Stimulated activated CD8-positive, alpha-beta memory T cell treated with anti-CD3 and anti-CD28 coated beads, Interleukin-7, amount 100 ng/mL, for 1 hour (primary cell): ENCODE measurements at places on chromosomes 3 and 15.

DNA sequence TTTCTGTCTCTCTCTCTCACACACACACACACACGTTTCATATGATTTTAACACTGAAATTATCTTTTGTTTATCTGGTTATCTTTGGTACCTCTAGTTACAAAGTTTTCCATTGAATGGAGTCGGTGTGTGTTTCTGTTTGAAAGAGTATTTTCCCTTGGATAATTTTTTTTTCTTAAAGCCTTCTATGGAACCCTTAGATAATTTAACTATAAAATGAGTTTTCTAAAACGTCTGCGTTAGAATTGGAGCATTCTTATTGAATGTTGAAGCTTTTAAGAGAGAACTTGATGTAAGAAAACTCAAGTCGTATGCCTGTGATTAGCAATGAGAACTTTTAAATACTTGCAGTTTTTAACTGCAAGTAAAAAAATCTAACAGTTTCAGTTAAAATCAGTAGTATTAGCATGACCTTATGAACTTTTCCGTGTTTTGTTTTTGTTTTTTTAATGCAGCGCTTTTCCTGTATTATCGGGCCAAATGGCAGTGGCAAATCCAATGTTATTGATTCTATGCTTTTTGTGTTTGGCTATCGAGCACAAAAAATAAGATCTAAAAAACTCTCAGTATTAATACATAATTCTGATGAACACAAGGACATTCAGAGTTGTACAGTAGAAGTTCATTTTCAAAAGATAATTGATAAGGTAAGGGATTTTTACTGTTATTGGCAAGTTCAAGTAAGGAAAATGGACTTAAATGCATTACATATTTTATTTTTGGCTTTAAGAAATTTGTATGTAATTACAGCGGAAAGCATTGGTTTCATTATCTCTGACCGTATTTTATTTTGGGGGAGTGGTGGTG lies 3.0 kb downstream of the SMC4 start:
- no peak for DNase-seq

DNA sequence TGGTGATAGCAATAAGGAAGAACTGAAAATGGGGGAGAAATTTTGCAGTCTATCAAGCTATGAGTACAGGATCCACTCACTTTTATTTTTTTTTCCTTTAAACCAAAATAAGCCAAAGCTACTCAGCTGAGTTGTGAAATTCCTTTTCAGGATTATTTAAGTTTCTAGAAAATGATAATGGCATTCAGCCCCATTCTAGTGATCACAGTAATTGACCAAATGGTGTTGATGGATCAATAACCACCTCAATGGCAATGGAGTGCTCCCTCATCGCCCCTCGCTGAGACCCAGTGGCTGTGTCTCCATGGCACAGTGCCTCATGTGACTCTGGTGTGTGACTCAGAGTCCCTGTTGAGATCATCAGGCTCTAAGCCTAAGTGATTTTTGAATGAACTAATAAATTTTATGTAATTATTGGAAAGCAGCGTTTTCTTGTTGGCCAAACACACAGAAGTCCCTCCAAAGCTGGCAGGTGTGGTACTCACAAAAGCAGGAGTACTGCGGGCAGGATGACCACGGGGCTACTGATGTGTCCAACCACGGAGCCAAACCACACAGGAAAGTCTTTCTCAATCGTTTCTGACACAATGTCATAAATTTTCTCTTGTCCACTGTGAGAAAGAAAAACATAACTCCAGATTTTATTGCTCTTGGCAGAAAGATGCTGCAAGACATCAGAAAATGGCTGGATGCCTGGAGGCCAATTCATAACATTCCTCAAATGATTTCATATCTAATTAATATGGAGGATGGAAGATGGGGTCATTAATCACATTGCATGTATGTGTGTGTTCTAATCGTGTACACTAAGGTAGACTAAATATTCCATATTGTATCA lies 14.4 kb upstream of the STARD5 start:
- no peak for DNase-seq

DNA sequence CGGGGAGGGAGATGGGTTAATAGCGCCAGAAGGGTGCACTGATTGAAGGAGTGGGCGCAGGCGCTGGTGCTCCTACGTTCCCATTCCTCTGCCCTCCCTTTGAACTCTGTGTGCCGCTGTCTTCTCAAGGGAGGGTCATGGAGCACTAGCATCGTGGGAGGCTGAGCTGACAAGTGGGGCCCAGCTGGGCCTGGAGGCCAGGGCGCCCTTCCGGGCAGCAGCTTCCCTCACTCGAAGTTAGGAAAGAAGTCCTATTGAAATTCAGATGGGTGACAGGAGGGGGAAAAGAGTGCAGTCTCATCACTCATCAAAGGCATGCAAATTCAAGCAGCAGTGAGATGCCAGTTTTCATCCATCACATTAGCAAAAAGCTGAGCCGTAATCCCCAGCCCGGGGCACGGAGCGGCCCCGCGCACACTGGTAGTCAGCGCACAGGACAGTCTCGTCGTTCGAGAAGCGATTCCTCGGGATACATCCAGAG lies 128.2 kb downstream of the LRRK1 start:
- no peak for DNase-seq

DNA sequence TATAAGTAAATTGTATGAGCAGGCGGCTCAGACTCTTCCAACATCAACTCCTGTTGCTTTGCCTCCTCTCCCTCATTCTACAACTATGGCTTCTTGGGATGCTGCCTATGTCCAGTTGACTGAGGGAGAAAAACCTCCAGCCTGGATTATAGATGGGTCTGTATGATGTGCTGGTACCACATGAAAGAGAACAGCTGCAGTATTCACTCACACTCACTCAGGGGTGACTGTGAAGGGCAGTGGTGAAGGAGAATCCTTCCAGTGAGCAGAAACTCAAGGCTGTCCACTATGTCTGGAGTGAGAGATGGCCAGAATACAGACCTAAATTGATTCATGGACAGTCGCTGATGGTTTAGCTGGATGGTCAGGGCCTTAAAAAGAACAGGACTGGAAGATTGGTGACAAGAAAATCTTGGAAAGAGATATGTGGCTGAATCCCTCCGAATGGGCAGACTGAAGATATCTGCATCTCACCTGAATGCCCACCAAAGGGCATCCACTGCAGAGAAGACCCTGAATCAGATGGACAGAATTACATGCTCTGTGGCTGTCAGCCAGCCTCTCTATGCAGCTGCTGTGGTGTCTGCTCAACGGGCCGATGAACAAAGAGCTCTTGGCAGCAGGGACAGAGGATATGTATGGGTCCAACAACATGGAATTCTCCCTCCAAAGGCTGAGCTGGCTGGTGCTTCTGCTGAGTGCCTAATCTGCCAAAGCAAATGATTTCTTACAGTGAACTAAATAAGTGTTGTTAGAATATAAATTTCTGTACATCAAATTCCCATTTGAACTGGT lies 1.9 kb upstream of the BCL2L10 start:
- no peak for DNase-seq

DNA sequence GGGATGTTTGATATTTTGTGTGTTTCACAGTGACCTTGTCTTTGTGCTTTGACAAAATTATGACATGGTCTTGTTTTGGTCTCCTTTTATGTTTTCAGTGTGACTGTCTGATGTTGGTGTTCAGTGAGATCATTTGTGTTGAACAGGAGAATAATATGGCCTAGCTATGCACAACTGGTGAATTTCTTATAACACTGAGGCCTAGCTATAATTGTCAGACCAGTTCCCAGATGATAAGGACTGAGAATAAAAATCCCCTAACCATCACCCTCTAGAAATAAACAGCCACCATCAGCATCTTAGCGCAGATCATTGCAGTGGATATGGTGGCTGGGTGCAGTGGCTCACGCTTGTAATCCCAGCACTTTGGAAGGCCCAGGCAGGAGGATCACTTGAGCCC lies 66.8 kb upstream of the LIMD1 start:
- no peak for DNase-seq

GRCh38 chr3:44198284-44199269 lies 43.1 kb upstream of the TOPAZ1 start:
- DNase-seq = peak; percentile 39

GRCh38 chr15:92958105-92958504 lies 58.0 kb downstream of the CHD2 start:
- DNase-seq = peak; percentile 8

GRCh38 chr3:158528076-158528674 lies 42.8 kb upstream of the MLF1 start:
- DNase-seq = no peak

DNA sequence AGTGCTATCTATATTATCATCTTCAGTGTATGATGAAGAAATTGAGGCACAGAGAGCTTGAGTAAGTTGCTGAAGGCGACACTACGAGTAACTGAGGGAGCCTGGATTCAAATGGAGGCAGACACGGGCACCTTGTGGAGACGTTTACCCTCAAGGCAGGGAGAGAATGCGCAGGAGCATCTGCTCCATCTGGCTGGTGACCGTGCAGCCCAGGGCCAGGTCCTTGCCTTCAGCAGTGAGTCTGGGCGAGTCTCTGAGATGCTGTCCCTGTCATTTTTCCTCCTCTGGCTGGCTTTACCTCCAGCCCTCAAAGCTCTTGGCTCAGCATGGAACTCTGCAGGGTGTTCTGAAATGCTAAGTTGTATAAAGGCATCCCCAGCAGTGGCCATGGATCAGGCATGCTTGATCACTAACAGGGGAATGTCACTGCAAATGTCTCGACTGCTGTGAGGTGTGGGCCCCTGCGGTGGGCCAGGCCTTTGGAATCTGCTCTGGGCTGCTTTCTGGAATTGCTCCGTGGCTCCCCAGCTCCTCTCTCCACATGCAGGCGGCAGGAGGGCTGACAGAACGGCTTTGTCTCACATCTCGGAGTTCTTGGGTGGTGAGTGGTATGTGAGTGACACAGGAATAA lies 19.7 kb downstream of the SPSB4 start:
- DNase-seq = no peak

DNA sequence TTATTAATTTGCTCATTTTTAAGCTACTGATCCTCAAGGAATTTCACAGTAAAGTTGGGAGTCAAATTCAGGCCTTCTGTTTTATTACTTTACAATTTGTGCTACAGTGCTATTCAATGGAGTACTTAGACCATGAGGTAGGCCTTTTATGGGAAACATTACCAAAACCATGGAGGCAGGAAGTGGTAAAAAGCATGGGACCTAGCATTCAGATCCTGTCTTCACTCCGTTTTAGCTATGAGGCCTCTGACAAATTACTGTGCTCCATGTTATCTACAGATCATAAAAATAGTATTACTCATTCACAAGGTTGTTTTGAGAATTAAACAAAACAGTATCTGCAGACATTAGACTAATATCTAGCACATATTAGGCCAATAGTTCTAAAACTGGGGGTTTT lies 140.6 kb upstream of the SLITRK3 start:
- DNase-seq = no peak

DNA sequence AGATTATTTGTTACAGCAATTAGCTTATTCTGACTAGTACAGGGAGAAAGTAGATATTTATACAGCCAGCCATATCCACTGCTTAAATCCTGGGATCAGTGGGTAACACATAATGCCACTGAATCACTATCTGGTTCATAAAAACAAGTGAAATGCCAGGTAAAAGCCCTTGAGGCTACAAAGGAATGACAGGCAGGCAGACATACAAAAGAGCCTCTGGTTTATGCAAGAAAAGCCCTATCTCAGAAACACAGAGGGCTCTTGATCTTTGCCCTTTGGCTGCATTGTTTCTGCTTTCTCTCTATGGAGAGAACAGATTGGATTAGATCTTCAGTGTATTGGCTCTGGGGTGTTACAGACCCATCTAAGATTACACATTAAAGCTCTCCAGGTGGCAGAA lies 115.4 kb upstream of the GADL1 start:
- DNase-seq = no peak

GRCh38 chr3:147152476-147152875 lies 253.9 kb downstream of the ZIC4 start:
- DNase-seq = no peak

GRCh38 chr15:73353734-73354133 lies 15.0 kb downstream of the HCN4 start:
- no peak for DNase-seq

DNA sequence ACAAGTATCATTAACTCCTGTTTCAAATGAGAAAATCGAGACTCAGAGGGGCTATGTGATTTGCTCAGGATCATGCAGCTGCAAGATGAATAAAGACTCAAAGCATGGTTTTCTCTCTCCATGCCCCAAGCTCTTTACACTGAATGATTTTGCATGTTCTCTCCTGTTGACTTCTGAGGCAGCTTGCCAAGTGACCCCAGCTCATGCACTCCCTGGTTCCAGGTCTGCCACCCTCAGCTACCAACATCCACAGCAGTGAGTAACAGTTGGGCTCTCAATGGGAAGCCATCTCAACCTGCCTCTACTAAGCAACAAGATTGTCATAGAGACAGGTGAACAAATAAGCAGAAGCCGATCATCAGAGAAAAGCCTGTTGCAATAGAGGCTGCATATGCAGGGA lies 116.9 kb upstream of the GADL1 start:
- no peak for DNase-seq

DNA sequence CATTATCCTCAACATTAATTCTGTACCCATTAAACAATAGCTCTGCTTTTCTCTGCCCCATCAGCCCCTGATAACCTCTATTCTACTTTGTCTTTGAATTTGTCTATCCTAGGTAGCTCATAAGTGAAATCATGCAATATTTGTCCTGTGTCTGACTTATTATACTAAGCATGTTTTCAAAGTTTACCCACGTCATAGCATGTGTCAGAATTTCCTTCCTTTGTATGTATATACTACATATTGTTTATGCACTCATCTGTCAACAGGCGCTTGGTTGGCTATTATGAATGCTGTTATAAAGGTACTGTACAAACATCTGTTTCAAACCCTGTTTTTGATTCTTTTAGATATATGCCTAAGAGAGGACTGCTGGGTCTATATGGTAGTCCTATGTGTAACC lies 18.2 kb downstream of the CSNK1G1 start:
- DNase-seq = no peak

GRCh38 chr15:44034334-44034733 lies 160.7 kb downstream of the FRMD5 start:
- no peak for DNase-seq

GRCh38 chr3:125513490-125514115 lies 6.4 kb downstream of the SNX4 start:
- DNase-seq = no peak

DNA sequence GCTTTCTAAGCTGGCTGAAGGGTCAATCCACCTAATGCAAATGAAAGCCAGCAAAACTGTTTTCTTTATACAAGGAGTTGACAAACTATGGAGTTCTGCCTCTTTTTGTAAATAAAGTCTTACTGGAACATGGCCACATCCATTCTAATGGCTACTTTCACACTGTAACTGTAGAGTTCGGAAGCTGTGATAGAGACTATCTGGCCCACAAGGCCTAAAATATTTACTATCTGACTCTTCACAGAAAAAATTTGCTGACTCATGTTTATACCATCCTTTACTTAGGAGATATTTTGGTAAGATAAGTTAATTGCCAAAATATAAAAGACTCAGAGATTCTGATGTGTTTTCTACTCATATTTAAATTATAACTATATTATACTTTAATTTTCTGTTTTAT lies 93.7 kb upstream of the GK5 start:
- no peak for DNase-seq
